Muscle of leg (tissue), 16 donors: ENCODE measurements at places on chromosomes 3 and 15. TPM values are rescaled to one million over a fixed set of nuclear protein-coding genes. Genes with fewer than 3 reads are reported as not detected.

The C2CD4B gene
- polyA plus RNA-seq = 2.4 TPM

The SLITRK3 gene
- 3.5 TPM for polyA plus RNA-seq

The CADPS gene
- polyA plus RNA-seq = 0.47 TPM

DNA sequence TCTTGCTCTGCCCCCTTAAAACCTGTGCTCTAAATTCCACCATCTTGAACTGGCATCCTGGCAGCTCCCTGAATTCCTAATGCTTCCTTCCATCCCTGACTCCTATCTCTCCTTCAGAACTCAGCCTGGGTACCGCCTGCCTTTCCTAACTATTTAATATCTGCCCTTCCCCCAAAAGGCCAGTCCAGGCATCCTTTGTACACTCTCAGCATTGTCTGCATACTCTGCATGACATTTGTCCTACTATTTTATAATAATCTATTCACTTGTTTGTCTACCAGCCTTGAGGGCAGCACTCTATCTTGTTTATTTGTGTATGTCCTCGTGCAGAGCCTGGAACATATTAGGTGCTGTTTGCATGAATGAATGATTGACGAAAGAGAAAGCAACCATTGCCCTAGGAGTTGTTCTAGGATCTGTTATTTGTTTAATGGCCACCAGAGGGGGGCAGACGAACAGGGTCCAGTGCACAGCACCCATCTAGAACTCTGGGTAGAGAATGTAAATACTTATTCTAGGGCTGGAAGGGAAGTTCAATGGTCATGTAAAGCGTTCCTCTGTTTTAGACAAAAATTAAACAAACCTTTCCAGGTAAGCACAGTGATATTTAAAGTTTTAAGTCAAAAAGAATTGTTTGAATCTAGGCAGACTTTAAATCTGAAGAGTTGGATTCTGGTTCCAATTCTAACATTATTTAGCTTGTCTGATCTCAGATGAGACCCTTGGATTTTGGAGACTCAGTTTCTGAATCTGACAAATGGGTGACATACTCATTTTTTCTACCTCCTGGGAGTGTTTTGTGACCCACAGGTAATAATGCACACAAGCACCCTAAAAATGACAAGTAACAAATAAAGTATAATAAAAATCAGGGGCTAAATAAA lies 125.8 kb upstream of the GALNT15 start:
- DNase-seq = peak; percentile 81

DNA sequence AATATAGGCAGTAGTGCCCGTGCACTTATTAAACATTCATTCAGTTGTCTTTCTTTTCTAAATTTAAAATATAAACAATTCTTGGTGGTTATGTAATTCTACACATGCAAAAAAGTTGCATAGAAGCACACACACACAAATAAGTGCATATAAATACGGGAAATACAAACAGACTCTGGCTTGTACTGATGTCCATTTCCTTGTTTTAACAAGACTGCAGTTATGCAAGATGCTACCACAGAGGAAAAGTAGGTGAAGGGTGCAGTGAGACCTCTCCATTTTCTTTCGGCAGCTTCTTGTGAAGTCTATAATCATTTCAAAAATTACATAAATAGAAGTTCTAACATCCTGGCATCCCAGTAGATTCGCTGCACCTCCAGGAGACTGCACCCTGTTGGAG lies 130.6 kb upstream of the BCL6 start:
- DNase-seq = no peak

DNA sequence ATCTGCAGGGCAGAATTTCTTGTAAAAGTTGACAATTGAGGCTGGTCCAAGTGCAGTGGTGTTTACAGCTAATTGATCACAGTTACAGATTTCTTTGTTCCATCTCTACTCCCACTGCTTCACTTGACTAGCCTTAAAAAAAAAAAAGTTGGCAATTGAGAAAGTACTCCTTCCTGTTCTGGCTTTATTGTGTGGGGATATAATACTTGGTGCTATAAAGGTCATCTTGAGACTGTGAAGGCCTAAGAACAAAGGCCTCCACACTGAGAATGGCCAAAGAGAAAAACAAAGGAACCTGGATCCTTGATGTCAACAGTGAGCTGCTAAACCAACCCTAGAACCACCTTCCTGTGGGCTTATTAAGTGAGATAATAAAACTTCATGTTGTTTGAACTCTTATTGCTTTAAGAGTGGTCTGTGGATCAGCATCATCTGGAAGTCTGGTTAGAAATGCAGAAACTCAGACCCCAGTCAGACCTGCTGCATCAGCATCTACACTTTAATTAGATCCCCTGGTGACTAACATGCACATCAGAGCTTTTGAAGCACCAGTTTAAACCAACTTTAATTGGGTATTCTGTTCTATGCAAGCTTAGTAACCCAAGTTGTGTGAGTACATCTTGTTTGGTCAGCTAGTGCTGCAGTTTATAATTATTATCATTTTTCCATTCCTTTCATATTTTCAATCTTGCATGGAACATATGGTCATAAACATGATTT lies 55.2 kb downstream of the TMOD3 start:
- DNase-seq = peak; percentile 24

DNA sequence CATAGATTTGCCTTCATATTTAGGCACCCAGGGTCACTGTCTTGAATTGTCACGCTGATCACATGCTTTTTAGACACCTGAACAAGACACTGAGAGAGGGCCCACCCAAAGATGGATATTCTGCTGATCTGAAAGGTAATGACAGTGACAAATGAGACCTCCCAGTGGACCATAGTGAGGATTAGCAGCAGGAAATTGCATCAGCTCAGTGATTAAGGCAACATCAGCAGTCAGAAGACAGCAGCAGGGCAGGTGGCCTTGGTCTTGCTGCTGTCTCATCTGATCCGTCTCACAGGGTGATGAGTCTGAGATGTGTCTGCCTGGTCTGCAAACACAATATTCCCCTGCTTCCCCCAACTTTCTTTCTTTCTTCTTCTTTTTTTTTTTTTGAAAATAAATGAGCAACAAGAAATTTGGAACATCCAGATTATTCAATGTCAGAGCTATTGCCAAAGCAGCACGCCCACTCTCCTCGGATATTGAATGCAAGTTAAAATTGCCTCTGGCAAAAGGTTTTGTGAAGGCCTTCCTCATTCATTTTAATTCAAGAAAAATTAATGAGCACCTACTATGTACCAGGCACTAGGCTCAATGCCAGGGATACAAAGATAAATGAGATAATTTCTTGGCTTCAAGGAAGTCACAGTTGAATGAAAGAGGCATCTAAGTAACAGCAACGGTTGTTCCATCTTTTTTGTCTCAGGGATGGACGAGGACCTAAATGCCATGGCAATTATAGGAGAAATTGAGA lies 14.1 kb downstream of the OTOL1 start:
- no peak for DNase-seq
